ENCODE measurements at places on chromosomes 11 and 22. TPM values are rescaled to one million over a fixed set of nuclear protein-coding genes. Genes with fewer than 3 reads are reported as not detected.

Gene MMP1
- total RNA-seq: 610 TPM

Gene CCND1
- total RNA-seq: 2,519 TPM

Gene CRYBB1
- total RNA-seq: not detected

Gene LINC01488
- total RNA-seq: not detected

Gene RFPL2
- not detected for total RNA-seq

Gene LSP1
- total RNA-seq: not detected

Gene C22orf42
- total RNA-seq: not detected

Gene CEP126
- total RNA-seq: 2.3 TPM

Gene ASPHD2
- 1.4 TPM for total RNA-seq

Gene SGSM1
- not detected for total RNA-seq

Gene PACSIN2
- total RNA-seq: 57.2 TPM

Gene OR8A1
- not detected for total RNA-seq

Gene TIMP3
- 13.7 TPM for total RNA-seq

Gene VPREB1
- total RNA-seq: not detected

Gene SERPINH1
- 264 TPM for total RNA-seq
